ENCODE measurements at places on chromosomes 6 and 20.

GRCh38 chr20:54497931-54498718 lies 22.7 kb downstream of the DOK5 start:
- no peak for DNase-seq

DNA sequence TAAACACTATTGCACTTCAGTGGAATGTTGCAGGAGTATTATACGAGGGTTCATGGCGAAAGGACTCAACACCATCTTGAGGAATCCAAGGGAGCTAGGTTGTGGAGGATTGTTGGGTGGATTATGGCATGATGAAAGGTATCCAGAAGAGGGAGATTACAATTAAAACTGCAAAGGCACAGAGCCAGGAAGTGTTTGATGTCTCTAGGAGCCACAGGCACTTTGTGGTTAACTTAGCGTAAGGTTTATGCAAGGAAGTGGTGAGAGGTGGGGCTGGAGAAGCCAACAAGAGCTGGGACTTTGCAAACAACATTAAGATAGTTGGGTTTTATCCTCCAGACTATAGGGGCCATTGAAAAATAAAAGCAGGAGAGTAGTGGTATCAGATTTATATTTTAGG lies 86.6 kb upstream of the TPD52L1 start:
- no peak for DNase-seq

DNA sequence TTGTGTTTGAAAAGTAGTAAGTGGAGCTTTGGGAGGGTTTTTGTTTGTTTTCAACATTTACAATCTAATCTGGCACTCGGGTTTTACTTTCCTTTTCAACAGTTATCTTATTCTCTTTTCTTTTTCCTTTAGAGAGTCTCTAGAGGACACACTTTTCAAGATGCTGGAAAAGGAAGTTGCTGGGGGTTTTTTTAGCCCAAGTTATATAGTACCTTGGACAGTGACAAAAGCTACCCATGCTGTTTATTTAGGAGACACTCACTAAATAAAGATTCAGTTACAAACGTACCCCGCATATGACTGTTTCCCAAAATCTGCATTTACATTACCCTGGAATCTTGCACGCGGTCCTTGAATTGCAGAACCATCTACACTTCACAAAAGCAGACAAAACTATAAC lies 78.8 kb downstream of the MAP7 start:
- no peak for DNase-seq

- no peak for DNase-seq
These were observed 7.9 kb downstream of the RREB1 start for GRCh38 chr6:7115543-7116231.

DNA sequence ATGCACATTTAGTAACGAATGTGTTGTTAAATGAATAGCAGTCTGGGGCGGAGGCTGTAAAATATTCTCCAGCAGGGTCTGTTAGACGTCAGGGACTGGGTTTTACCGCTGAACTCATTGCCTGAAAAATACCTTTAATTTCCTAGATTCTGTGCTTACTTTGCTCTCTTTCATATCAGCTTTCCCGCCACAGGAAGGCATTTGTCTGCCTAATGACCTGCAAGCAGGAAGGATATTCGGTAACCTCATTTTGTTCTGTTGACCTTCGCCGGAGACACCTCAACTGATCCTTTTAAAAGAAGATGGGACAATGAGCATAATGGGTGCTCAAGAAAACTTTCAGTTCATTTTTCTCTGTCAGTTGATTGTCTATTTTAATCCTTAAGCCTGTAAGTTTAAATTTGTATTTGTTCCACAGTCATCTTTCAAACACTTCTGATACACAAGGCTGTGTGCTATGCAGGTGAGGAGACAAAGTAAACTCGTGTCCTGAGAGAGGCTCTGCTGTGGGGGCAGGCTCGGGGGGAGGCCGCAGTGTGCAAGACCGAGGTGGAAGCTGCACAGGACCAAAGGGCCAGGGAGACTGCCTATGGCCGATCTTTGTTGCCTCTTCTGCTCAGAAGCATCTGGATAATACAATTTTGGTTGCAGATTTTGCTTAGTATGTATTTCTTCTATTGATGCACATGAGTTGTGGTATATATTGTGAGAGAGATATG lies 27.4 kb upstream of the SIM1 start:
- DNase-seq: no peak

- DNase-seq: no peak
These were observed 53.5 kb downstream of the GOPC start for GRCh38 chr6:117548797-117549301.

DNA sequence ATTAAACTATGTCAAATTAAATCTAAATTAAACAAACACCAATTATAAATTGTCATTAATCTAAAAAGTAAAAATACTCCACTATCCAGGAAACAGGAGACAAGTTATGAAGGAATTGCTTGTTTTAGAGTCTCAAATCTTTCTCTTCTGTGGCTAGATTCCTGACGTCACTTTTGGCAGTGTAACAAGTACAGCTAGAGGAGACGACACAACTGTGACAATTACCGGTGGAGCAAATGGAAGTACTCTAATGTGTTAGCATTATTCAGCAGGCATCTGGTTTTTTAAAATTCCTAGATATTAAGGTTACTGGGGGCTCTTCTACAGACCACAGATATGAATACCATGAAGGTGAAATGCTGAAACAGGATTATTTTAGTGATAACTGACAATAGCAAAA lies 1042.7 kb downstream of the EPHA7 start:
- peak; percentile 42 for DNase-seq

- DNase-seq: no peak
These were observed 102.4 kb downstream of the FOXF2 start for GRCh38 chr6:1491591-1492319.

DNA sequence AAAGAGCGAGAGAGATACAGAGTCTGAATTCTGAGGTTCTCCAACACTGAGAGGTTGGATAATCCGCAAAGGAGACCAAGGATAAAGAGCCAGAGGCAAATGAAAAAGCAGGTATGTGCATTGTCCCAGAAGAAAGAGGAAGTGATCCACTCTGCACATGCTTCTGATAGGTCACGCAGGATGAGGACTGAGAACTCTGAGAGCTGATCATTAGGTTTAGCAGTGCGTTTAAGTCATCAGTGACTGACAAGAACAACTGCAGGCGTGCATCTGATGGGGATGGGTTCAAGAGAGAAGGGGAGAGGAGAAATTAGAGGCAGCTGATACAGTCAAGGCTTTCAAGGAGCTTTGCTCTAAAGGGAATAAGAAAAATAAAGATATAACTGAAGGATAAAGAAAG lies 301.2 kb upstream of the SGK1 start:
- DNase-seq: no peak

DNA sequence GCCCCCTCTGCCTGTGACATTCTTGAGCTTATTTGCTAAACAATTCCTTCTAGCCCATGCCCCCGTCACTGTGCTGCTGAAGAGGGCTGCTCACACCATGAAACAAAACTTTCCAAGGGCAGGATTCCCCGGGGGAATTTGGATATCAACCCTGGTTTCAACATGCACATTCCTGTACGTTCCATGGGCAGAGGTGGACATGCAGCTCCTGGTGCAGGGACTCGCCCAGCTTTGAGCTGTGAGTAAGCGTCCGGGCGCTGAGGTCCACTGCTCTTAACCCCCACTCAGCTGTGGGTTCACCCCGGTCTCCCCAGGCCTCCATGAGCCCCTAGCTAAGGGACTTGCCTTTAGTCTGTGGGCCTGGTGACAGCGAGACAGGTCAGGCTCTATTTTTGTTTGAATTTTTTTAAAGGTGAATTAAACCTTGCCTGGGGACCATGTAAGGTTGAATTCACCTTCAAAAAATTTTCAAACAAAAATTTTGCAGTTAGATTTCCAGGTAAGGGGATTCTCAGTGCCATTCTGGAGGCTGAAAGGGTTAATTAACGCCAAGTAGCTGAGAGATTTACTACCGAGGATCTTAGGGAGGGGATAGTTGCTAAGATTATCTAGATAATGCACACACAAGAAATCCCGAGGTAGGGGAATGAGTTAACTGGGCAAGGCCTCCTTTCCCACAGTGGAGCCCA lies 70.3 kb upstream of the SLC22A23 start:
- DNase-seq: no peak

GRCh38 chr20:50967586-50967985 lies 9.0 kb downstream of the MOCS3 start:
- no peak for DNase-seq

- no peak for DNase-seq
These were observed 169.7 kb downstream of the MYLK4 start for GRCh38 chr6:2581011-2581410.

DNA sequence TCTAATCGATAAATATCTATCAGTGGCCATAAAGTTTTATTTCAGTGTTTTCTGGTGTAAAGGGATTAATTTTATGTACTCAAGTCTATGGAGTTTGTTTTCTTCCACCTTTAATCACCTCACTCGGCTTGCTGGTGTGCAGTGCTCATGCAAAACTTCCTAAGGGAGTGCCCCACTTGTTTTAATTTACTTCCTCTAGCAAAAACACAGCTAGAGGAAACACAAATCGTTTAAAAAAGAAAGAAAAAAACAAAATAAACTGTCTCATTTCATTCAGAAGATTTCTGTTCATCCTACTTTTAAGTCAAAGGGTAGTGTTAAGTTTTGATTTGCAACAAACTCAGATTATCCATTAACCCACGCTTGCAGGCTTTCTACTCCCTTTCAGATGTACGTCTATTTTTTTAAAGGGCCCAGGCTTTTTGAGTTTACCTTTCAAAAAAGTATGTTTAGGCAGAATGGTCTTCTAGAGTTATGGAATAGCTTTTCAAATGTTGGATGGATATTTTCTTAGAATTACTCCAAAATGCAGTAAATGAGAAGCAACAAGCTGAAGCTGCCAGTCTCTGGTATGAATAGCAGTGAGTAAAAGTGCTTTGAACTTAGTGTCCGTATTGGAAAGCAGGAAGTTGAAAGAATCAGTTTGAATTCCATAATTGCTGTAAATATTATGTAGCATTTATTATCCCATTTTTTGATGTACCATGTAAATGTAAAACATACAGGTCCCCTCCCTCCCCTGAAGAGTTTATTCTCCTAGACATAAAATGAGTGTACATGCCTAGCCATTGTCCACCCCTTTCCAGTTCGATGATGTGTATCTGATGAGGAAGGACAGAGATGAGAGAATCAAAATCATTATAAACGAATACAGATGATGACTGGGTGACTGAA lies 113.3 kb downstream of the SLC16A10 start:
- DNase-seq: no peak

Data from hindlimb muscle (tissue), 1 donor.